ENCODE measurements at places on chromosomes 11 and 22. TPM values are rescaled to one million over a fixed set of nuclear protein-coding genes. Genes with fewer than 3 reads are reported as not detected.

The ZP1 gene
- polyA plus RNA-seq, result 0.22 TPM

The SAMM50 gene
- 67.5 TPM for polyA plus RNA-seq

The SLC37A2 gene
- 1.9 TPM for polyA plus RNA-seq

The PANX3 gene
- polyA plus RNA-seq, result not detected

The SLC15A3 gene
- polyA plus RNA-seq, result 22.0 TPM

The APOBEC3A gene
- polyA plus RNA-seq, result 0.17 TPM

The FXYD2 gene
- polyA plus RNA-seq, result 549 TPM

The TMEM151A gene
- not detected for polyA plus RNA-seq

The MCHR1 gene
- 0.10 TPM for polyA plus RNA-seq

The CASTOR1 gene
- 15.9 TPM for polyA plus RNA-seq

The SOX10 gene
- polyA plus RNA-seq, result 1.3 TPM

The CBLIF gene
- 0.21 TPM for polyA plus RNA-seq

The LMO2 gene
- 34.4 TPM for polyA plus RNA-seq

The MOGAT2 gene
- 0.60 TPM for polyA plus RNA-seq

The SPTBN2 gene
- polyA plus RNA-seq, result 56.0 TPM

The WBP2NL gene
- polyA plus RNA-seq, result 6.7 TPM

The SIK2 gene
- polyA plus RNA-seq, result 22.8 TPM

The ARSA gene
- polyA plus RNA-seq, result 10.4 TPM

The TMA7B gene
- 0.47 TPM for polyA plus RNA-seq

The IRAG1 gene
- 10.6 TPM for polyA plus RNA-seq

The OR51B2 gene
- not detected for polyA plus RNA-seq

The ARHGAP8 gene
- polyA plus RNA-seq, result 63.6 TPM

The TEF gene
- 19.4 TPM for polyA plus RNA-seq

The ME3 gene
- polyA plus RNA-seq, result 33.4 TPM

The TTLL1 gene
- polyA plus RNA-seq, result 20.9 TPM

The MIOX gene
- polyA plus RNA-seq, result 18.2 TPM

The FLRT1 gene
- polyA plus RNA-seq, result 2.5 TPM

The FOLR2 gene
- 11.4 TPM for polyA plus RNA-seq

The MAJIN gene
- polyA plus RNA-seq, result 1.5 TPM

The RPS13 gene
- 1,444 TPM for polyA plus RNA-seq

The CCDC116 gene
- 0.13 TPM for polyA plus RNA-seq

The KLHDC7B gene
- 0.07 TPM for polyA plus RNA-seq

The LGALS12 gene
- polyA plus RNA-seq, result 0.25 TPM

The ZNF202 gene
- polyA plus RNA-seq, result 21.5 TPM

The OSBP2 gene
- 4.7 TPM for polyA plus RNA-seq

The TEX54 gene
- polyA plus RNA-seq, result not detected

The ANO5 gene
- polyA plus RNA-seq, result 6.6 TPM

The MMP27 gene
- polyA plus RNA-seq, result not detected

The ALX4 gene
- 0.16 TPM for polyA plus RNA-seq

The BBOX1 gene
- polyA plus RNA-seq, result 63.9 TPM

The TSSC4 gene
- 35.5 TPM for polyA plus RNA-seq
